ENCODE measurements at places on chromosomes 6 and 20.

- no peak for DNase-seq
These were observed 14.4 kb upstream of the RNF24 start for GRCh38 chr20:4029505-4030467.

- DNase-seq: no peak
These were observed 38.7 kb downstream of the SLC35D3 start for GRCh38 chr6:136960781-136961180.

DNA sequence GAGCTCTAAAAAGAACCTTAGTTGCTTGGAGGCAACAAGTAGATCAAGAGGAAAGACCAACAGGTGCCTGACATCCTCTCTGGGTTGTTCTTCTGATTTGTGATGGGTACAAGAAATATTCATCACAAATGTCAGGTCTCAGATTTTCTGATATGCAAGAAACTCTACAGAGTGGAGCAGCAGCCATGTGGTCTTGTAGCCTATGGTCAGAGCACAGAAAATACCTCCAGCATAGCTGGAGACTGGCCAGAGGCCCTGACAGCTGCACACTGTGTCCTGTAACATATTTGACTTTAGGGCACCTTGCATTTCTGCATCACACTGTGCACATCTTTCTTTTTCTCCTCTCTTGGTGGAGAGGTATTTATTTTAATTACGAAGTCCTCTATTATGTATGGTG, 116.3 kb downstream of the GMPR start:
- DNase-seq: no peak

- no peak for DNase-seq
These were observed 67.1 kb downstream of the ESF1 start for GRCh38 chr20:13717631-13718044.

DNA sequence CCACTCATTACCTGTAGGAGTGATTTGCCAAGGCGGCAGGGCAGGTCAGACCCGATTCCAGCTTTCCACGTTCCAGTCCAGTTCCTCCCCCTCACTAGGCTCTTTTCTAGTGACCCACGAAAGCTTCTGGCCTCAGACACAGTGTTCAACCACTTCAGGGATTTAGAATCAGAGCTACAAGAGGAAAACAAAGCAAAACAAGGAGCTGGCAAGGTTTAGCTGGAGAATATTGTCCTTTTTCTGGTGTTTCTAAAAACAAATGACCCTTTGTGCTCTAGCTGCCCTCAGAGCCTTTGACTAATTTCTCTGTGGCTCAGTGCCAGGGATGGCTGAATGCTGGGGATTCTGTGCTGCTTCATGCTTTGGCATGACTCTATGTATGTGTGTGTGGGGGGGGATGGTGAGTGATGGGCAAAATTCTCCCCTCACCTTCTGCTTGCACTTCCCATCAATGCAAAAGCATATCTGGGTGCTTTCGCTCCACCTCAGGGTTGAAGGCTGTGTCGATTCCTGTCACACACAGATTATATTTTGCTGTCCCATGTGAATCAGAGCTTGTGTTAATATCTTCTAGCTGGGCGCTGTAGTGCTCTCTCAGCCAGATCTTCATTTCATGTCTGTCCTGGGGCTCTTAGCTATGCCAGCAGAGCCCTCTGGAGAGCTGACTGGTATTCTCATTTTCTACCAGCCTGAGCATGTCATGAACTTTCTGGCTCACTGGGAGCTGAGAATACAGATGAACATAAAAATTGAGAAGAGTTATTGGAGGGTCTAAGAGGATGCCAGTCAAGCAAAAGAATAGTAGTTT, 19.3 kb upstream of the NEDD9 start:
- no peak for DNase-seq

- no peak for DNase-seq
These were observed 485.4 kb downstream of the CDKAL1 start for GRCh38 chr6:21019614-21020013.

GRCh38 chr6:105814745-105815536, 271.2 kb upstream of the PRDM1 start:
- DNase-seq: no peak

DNA sequence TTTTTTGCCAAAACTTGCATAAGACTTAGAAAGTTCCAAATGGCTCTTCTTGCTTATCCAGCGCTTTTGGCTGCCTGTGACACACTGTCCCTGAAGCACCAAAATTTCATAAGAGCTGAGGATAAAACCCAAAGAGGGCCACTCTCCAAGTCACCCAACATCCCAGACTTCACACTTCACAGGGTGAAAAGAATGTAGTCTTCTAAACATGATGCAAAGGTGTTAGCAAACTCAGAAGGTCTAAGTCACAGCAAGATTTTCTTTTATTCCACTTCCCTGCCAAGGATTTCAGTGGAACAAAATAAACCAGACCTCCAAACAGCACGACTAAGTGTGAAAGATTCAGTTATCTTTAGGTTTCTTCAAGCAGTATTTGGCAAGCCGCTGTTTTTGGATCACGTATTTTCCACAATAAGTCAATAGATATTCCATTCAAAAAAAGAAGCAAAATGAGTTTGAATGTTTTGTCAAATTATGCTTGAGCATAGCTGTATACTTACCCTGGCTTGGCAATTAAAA, 44.6 kb upstream of the CD93 start:
- DNase-seq: no peak

DNA sequence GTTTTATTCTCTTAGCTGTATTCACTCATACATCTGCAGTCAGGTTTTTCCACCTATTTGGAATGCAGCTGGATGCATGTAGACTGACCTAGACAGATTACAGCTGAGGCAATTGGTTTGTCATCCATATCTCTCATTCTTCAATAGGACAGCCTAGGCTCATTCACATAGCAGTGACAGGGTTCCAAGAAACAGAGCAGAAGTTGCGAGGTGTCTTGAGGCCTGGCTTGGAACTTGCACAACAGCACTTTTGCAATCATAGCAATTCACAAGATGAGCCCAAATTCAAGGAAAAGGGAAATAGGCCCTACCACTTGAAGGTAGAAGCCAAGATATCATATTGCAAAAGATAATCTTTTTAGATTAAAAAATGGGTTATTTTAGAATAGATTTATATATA, 508.9 kb upstream of the JAG1 start:
- no peak for DNase-seq

GRCh38 chr6:31585491-31585890, 586 bp upstream of the LST1 start:
- no peak for DNase-seq

DNA sequence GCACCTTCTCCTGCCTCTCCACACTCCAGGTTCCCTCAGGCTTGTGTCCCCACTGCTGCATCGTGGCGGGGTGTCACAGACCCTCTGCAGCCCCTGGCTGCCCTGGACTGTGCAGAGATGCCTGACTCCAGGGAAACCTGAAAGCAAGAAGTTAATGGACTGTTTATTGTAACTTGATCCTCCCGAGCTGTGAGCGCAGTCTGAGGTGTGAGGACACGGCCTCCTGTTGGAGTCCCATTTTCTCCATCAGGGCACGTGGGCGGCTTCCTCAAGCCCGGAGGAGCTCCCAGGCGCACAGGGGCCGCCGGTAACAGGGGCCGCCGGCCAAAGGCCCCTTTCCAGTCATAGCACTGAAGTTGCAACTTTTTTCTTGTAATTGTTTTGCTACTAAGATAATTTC, 16.9 kb downstream of the RBM38 start:
- DNase-seq: no peak

DNA sequence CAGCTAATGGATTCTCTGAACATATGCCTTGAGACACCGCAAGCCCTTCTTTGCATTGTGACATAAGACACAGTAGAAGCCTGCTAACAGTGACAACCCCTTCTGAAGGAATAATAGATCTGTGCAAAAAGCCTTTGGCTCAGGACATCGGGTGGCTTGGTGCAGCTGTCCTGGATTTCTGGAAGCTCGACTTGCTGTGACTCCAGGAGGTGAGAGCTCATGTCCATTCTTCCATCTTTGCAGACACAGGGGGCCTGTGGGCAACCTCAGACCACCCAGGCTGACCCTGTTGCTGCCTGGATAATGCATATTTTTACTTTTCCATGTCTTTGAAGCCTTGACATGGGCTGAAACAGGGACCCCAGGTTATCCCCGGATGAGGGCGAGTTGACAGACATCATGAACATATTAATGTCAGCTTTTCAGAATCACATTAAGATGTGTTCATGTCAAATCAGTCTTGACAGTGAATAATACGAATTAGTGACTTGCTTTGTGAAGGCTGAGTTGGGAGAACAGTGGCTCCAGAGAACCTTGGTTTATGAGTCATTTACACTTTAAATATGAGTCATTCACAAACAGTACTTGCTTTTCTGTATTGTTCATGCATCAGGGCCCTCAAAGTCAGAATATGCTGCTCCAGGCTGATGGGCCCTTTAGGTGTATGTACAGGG, 66.8 kb upstream of the IYD start:
- no peak for DNase-seq

- DNase-seq: no peak
These were observed 81.5 kb downstream of the EDN1 start for GRCh38 chr6:12371641-12372146.

- DNase-seq: no peak
These were observed 114.8 kb upstream of the MARCKS start for GRCh38 chr6:113742342-113742741.

- peak; percentile 91 for DNase-seq
These were observed 7.7 kb upstream of the FOXF2 start for GRCh38 chr6:1381481-1382330.

- no peak for DNase-seq
These were observed 207.9 kb downstream of the ERMARD start for GRCh38 chr6:169959136-169960002.

DNA sequence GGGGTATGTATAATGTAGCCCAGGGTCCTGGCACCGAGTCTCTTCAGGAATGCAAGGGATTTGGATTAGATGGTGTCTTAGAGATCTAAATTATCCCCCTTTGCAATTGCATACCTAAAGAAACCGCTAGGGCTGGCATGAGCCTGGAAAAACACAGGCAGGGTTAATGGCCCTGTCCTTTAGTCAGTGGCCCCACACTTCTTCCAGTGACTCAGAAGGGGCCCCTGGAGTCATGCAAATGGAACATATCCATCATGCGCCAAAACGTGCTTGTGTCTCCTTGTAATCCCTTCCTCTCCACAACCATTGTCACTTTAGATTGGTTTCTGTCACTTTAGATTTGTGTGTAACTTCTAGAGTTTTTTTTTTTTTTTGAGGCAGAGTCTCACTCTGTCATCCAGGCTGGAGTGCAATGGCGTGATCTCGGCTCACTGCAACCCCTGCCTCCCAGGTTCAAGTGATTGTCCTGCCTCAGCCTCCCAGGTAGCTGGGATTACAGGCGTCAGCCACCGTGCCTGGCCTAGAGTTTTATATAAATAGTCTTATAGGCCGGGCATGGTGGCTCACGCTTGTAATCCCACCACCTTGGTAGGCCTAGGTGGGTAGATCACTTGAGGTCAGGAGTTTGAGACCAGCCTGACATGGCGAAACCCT, 8.7 kb upstream of the MYBL2 start:
- no peak for DNase-seq

GRCh38 chr20:32473231-32474008, 111.7 kb downstream of the NOL4L start:
- no peak for DNase-seq

- peak; percentile 30 for DNase-seq
These were observed 102.6 kb downstream of the PERP start for GRCh38 chr6:138004430-138005287.

DNA sequence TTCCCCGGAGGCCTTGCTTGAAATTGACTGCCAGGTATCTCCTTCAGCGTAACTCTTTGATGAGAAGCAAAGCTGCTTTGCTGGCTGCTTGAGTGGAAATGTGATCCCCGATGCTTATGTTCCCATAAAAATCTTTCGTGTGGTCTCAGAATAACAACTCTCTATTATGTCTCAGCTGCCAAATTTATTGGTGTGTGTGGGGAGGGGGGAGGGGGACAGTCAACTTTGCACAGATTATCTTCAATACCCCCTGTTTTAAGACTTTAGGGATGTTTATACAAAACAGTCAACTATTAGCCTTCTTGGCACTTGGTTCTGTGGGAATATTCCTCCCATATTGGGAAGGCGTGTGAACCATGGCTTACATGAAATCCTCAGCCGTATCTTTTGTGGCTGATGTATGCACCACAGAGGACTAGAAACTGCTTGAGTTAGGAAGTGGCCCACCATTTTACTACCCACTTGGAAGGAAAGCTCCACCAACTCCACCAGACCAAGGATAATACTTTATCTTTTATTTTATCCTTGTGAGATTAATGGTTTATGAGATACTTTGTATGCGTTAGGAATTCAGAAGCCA, 101.5 kb upstream of the SLC24A3 start:
- DNase-seq: no peak

DNA sequence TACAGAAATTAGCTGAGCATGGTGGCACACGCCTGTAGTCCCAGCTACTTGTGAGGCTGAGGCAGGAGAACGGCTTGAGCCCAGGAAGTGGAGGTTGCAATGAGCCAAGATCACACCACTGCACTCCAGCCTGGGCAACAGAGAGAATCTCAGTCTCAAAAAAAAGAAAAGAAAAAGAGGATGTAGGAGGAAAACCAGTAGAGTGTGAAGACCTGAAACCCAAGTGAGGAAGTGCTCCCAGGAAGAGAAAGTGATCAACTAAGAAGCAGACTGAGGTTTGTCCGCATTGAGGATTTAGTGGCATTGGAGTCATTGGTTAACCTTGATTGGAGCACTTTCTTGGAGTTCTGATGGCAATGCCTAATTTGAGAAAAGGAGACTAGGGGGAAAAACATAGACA, 20.6 kb upstream of the TASP1 start:
- no peak for DNase-seq

DNA sequence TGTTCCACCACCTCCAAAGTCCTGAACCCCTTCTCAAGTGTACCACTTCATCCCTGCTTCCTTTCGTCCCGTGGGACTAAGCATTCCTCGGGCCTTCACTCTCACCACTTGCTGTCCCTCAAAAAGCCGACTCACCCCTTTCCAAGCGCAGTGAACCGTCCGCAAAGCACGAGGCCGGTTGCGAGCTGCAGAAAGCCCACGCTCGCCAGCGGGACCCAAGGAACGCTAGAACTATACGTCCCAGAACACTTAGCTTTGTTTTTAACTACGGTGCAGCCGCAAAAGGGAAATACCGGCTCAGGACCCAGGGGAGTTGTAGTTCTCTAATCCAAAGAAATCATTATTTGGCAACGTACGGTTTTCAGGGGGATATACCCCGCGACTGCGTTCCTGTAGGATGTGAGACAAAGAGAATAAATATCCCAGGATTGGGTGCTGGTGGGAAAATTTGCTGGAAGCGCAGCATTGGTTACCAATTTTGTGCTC, 416 bp upstream of the POLR1H start:
- peak; percentile 32 for DNase-seq

- DNase-seq: no peak
These were observed 13.6 kb upstream of the SH3BGRL2 start for GRCh38 chr6:79617518-79617941.

GRCh38 chr6:71408787-71409723, 120.4 kb downstream of the OGFRL1 start:
- no peak for DNase-seq
